GF-D8 (cell line): ENCODE measurements at places on chromosomes 12 and 14.

DNA sequence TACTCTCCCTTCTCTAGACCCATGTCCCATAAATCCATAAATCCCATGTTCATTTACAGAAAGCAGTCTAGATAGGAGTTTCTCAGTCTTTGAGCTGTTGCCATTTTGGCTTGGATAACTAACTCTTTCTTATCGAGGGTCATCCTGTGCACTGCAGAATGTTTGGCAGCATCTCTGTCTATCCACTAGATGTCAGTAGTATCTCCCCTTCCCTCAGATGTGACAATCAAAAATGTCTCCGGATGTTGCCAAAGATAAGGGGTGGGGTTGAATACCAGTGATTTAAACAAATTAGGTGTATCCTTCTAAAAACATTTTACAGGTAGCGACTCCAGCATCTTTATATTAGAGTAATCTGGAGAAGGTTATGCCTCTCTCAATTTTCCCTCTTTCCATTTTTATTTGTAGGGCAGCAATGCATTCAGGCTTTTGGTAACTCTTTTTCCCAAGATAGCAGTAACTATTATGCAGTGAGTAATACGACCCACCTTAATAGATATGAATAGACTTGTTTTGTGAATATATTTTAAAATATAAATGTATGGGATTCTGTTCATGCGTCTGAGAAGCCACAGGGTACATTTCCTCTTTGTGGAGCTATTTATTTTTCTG lies 100.7 kb downstream of the LRRK2 start:
- DNase-seq: no peak

DNA sequence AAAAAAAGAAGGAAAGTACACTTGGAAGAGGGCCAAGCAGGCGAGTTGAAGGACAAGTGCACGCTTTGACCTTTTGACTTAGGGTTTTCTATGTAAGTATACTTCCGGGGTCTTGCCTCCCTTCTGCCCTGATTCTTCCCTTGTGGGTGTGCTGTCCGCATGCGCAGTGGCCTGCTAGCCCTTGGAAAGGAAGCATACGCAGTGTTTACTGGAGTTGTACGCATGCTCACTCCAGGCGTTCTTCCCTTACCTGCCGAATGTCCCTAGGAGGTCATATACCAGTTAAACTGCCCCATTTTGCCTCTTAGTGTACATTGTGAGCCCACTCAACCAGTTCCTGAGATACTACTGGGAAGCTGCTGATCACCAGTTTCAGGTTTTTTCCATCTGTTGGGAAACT lies 15.7 kb upstream of the DDHD1 start:
- DNase-seq: no peak

DNA sequence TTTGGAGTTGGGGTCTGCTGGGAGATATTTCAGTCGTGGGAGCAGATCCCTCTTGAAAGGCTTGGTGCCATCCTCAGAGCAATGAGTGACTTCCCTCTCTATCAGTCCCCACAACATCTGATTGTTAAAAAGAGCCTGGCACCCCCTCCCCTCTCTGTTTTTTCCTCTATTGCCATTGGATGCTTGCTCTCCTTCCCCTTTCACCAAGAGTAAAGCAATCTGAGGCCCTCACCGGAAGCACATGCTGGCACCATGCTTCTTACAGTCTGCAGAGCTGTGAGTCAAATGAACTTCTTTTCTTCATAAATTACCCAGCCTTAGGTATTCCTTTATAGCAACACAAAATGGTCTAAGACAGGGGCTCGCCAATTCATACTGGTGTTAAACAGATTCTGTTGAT lies 99.1 kb upstream of the CCND2 start:
- peak; percentile 46 for DNase-seq

- no peak for DNase-seq
Measured at GRCh38 chr12:51171884-51172514, 936 bp downstream of the TFCP2 start.

GRCh38 chr14:45373877-45374276 lies 120.9 kb upstream of the MIS18BP1 start:
- no peak for DNase-seq

DNA sequence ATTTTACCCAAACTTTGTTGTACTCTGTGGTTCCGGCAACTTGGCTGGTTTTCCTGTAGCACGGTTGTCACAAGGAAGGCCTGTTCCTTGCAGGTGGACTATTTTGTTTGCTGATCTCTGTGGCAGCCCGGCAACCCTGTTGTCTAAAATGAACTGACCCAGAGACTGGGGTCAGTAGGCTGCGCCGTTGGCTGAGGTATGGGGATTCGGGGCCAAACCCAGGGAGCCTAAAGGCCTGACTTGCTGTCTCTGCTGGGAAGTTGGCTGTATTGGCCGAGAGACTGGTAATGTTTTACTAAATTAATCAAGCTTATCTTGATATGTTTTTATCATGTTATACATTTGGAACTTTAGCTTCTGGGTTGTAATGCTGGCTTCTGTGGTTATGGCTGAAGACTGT lies 13.8 kb downstream of the SMIM41 start:
- no peak for DNase-seq

GRCh38 chr12:83224012-83224411 lies 537.3 kb downstream of the TMTC2 start:
- DNase-seq: peak; percentile 63

DNA sequence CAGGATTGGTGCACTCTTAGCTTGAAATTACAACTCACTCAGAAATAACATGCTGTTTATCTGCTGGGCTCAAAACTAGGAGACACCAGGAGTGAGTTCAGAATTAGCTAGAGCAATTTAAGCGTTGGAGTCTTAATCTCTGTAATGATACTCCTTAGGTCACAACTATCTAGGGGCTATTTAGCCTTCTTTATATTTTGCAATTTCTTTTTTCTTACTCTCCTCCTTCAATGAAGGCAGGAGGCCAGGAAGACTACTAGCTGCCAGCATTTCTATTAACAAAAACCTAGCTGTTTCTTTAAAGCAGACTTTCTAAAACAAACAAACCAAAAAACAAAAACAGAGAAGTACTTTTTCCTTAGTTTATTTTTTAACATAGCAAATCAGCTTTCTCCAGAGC lies 226.2 kb downstream of the TRHDE start:
- no peak for DNase-seq

GRCh38 chr12:28980436-28980835 lies 168.6 kb upstream of the FAR2 start:
- no peak for DNase-seq

- DNase-seq: no peak
Measured at GRCh38 chr12:52224151-52224550, 8.9 kb upstream of the KRT7 start.

DNA sequence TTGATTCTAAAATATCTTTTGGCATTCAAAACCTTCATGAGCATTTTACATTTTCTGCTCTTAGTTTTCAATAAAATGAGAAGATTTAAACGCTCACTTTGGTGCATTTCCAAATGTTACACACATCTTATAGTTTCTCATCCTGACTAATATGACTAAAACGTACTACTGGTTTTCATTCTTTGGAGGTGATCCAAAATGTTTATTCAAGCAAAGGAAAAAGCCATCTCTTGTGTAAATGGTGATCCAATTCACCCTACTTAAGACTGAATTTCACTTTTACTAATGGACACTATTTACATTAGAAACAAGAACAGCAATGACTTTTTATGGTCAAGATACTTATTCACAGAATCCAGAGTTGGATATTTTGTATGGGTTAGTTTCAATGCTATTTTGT lies 86.6 kb downstream of the KITLG start:
- no peak for DNase-seq

DNA sequence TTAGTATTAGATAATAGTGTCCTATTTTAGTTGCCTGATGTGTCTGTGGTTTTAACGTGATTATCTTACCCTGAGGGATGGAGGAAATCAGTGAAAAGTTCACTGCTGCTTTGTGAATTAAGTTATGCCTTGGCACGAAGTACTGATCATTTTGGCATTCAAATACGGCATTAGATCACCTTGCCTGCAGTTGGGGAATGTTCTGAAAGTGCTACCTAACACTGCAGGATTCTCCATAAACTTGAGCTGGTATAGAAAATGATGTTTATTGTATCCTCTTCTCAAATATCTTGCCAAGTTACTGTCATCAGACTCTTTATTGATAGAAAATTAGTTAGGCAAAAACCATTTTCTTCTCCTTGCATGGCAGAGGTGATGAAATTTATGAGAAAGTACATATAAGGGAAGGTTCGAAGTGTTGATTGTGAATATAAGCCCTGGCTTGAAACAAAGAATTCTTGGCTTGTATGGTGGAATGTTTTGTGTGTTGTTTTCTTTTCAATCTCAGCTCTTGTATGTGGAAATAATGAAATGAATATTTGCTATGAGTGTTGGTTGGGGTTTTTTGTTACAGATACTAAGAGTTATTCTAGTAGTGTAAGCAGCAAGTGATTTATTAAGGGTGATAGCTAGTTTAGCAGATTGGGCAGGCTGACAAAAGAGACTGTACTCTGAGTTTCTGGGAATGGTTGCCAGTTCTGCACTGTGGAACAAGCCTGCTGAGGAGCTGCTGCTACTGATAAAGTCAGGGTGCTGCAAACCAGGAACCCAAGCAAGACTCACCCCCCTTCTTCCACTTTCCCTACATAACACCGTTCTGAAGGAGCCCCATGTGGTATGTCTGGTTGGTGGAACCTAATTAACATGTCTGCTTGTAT lies 448.3 kb downstream of the PCNX1 start:
- no peak for DNase-seq

DNA sequence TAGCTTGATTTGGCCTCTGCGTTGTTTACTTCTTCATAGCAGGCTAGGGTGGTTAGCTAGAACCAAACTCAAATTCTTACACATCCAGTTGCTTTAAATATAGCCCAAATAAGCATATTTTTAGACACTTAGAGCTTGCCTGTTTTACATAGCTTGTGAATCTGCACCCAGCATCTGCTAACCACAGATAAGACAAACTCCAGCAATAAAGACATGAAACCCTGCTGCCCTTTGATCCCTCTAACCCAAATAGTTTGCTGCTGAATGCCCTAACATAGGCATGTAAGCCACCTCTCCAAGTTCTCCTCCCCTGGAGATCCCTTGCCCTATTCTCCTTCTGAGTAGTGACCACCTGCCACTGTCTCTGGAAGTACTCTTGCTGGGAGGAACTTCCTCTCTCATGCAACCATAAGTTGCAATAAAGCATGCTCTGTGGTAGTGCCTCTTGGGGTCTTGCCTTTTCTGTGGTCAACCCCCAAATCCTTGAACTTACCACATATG lies 185.6 kb downstream of the TMEM117 start:
- DNase-seq: no peak

GRCh38 chr12:96456265-96456974 lies 33.0 kb upstream of the CFAP54 start:
- DNase-seq: no peak

- DNase-seq: no peak
Measured at GRCh38 chr12:53743266-53744129, 8.3 kb downstream of the CISTR start.

DNA sequence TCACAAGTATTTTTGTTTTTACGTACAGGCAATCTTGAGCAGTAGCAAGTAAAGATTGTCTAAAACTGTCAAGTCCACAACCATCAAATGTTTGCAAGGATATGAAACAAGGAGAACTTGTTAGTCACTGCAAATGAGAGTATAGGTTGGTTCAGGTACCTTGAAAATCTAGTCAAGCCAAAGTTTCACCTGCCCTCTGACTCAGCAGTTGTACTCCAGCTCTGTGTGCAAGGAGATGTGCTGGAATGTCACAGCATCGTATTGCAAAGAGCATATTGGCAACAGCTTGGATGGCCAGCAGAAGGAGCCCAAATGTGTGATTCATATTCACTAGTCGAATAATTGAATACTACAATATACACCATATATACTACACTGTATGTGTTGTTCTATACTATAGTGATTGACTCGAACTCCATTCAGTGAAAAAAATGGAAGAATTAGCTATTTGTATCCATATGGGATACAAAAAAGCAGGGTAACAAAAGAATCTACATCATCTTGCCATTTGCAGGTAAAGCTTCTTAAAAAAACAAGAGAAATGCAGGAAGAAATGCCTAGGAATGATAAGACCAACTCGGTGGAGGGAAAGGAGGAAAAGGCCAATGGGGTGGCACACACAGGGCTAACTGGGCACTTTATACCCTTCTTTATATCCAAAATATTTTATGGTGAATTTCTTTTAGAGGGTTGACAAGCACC lies 44.0 kb downstream of the EID3 start:
- DNase-seq: no peak

GRCh38 chr14:60805841-60806430 lies 71.4 kb downstream of the MNAT1 start:
- DNase-seq: no peak

DNA sequence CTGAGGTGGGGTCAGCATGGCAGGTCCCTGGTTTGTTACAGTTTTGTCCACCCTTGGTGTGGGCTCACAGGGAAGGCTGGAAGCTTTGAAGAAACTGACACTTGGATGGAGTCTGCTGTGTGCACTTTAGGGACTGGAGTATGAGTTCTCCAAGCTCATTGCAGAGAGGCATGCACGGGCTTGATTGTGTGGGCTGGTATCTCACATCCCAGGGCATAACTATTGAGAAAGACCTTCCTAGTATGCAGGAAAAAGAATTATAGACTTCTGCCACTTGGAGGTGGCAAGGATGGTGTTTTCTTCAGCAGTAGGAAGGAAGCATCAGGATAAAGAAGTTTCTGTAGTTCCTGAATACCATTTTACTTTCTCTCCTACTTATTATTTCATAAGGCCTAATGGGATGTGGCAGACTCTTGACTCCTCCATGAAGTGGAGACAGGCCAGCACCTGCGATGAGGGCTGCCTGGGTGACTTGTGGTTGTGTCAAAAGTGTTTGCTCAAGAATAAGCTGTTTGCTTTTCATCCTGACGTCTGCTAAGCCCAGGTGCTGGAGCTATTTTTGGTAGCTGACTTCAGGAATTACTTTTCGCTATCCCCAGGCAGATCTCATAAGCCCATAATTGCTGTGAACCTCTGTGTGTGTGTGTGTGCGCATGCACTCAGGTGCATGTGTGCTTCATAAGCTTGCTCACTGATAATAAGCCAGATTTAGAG lies 125.8 kb downstream of the KTN1 start:
- peak; percentile 22 for DNase-seq

GRCh38 chr12:121806009-121806545 lies 2.3 kb downstream of the SETD1B start:
- no peak for DNase-seq

DNA sequence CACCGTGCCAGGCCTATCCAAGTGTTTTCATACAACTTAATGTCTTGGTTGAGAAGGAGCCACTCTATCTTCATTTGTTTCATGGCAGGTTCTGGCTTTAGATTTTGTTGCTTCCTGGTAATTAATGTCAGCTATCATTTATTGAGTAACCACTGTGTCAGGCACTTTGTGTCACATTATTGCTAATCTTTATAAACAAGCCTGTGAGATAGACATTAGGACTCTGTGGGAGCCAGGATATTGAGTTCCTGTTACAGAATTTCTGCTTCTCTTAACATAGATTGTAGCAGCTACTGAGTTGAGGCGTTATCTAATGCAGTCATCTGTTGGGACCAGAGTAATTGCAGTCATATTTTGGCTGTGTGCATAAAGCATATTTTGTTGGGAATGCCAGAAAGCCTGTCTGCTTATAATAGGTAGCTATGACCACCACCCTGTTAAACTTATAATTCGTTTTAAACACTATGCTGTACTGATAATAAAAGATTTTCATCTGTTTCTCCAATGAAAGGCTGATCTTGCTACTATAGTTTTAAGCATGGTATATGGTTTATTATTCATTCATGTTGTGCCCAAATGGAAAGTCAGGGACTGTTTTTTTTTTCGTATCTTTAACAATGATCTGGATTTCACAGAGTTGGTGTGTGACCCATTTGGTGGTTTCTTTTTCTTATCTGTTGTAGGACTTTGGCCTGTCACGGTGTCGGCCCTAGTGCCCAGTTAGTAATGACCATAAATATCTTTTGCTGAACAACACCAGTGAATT lies 432.6 kb downstream of the PCNX1 start:
- DNase-seq: no peak
